ENCODE measurements at places on chromosomes 16 and 17. TPM values are rescaled to one million over a fixed set of nuclear protein-coding genes. Genes with fewer than 3 reads are reported as not detected.

DNA sequence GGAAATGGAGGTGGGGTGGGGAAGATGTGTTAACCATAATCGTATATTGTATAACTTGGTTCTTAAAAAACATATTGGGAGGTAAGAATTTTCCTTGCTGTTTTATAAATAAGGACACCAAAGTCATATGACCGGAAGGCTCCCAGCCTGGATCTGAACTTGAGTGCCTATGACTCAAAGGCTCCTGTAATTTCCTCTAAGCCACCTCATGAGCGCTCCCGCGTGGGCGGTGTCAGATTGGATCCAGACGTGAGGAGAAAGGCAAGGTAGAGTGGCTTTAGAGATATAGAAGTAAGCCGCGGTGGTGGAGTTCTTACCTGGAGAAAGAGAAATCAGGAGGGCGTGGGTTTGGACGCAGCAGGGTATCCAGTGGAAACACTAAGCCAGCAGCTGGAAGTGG lies 196.2 kb upstream of the NLRP1 start:
- DNase-seq, result no peak

- no peak for DNase-seq
Observed at GRCh38 chr16:30557707-30557956, 542 bp downstream of the ZNF764 start.

DNA sequence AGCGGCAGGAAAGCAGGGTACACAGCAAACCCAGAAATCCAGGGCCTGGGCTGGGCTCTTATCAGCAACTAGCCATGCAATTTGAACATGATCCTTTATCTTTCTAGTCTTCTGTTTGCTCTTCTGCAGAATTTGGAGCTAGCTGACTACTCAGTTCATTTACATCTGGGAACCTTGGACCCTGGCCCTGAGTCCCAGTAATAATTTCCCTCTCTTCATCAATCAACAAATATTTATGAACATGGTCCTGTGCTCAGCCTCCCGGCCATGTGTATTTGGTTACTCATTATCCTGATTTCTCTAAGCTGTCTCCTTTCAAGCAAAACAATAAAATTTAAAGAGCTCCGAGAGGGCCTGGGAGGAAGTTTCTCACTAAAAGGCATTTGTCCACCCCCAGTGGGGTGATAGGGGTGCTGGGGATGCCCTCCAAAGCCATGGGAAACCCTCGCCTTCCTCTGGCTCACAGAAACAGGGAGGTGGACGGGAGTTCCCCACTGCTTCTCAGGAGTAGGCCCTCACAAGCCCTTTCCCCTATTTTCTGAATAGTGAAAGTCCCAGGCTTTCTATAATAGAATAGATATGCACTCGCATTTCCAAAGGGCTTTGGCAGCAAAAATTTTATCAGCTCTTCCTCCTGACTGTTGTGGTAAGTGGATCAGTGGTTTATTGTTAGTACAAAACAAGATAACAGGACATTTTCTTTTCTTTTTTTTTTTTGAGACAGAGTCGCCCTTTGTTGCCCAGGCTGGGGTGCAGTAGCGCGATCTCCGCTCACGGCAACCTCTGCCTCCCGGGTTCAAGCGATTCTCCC lies 6.9 kb upstream of the WDR59 start:
- no peak for DNase-seq

- DNase-seq, result no peak
Observed at GRCh38 chr16:80693553-80693952, 110.8 kb downstream of the CDYL2 start.

DNA sequence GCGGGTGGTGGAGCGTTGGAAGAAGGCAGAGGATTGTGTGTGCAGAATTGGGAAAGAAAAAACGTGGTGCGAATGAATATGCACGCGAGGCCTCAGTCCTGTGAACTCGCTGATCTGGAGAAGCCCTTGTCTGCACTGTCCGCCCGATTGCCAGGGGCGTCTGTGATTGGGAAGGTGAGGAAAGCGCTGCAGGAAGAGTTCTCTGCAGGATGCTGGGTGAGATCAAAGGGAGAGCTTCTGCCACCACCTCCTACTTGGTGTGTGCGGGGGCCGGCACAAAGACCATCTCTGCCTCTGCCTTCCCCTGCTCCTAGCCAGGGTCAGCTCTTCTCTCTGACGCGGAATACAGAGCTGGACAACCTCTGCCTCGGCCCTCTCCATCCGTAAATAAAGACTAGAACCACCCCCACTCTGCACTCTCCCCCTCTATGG lies 841 bp upstream of the RAB5C start:
- no peak for DNase-seq

- no peak for DNase-seq
Observed at GRCh38 chr16:85015481-85016187, 4.3 kb upstream of the ZDHHC7 start.

DNA sequence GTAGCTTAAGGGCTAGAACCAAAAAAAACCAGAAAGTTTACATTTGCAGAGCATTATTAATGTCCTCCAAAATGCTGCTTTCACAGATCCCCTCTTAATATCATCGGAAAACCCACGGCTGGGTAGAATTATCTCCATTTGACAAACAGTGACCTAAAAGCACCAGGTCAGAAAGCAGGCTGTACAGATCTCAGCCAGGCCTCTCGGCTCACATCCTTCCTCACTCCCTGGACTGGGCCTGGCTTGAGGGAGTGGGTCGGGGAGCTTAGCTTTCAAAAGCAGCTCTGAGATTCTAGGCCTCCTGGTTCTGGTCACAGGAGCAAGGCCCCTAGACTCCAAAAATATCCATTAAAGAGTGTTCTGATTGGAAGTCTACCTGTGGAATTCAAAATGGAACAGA lies 9.1 kb upstream of the SLC12A3 start:
- DNase-seq, result no peak

GRCh38 chr17:222172-222571 lies 40.7 kb upstream of the DOC2B start:
- peak; percentile 73 for DNase-seq

- no peak for DNase-seq
Observed at GRCh38 chr16:26988186-26988585, 78.5 kb upstream of the C16orf82 start.

GRCh38 chr16:84086341-84086740 lies 30.4 kb downstream of the MBTPS1 start:
- DNase-seq, result peak; percentile 81

- peak; percentile 93 for DNase-seq
Observed at GRCh38 chr17:57911834-57912673, 43.2 kb downstream of the CUEDC1 start.

GRCh38 chr17:38663125-38663751 lies 11.5 kb downstream of the EPOP start:
- DNase-seq, result no peak

- peak; percentile 93 for DNase-seq
Observed at GRCh38 chr16:67862623-67863583, 9.9 kb upstream of the EDC4 start.

- DNase-seq, result no peak
Observed at GRCh38 chr17:82008941-82009405, 13.7 kb downstream of the CENPX start.

- DNase-seq, result no peak
Observed at GRCh38 chr16:57783883-57784282, 18.4 kb downstream of the KIFC3 start.

DNA sequence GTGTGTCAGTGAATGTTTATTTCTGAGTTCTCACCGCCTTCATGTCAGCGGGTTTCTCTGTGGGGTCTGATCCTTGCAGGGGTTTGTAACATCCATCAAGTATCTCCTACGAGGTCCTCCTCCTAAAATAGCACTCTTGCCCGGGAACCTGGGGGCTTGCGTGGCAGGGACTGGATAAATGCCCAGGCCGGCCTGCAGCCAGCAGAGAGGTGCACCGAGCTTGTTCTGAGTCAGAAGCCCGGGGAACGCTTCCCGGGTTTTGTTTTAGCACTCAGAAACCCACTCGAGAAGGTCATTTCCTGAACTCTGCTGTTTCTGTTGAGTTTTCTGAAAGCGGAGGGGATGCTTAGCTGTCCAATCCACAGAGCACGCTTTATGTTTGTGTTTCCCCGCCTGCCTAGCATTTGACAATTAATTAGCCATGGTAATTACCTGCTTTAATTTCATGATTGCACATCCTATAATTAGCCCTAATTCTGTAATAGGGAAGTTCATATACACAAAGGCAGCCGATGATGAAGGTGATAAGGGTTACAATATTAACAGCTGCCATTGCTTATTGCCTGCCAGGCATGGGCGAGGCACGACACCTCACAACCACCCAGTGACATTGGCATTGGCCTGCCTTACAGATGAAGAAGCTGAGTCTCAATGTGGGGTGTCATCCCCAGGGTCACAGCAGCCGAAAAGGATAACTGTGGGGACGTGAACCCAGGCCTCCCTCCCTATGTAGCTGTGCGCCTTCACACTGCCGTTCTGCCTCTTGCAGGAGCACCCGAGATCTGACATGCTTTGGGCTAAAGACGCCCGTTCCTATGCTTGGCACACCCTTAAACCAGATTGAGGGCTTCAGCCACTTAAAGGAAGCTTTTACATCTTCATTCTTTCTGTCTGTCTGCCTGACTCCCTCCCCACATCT lies 333.1 kb downstream of the CPPED1 start:
- DNase-seq, result peak; percentile 79

DNA sequence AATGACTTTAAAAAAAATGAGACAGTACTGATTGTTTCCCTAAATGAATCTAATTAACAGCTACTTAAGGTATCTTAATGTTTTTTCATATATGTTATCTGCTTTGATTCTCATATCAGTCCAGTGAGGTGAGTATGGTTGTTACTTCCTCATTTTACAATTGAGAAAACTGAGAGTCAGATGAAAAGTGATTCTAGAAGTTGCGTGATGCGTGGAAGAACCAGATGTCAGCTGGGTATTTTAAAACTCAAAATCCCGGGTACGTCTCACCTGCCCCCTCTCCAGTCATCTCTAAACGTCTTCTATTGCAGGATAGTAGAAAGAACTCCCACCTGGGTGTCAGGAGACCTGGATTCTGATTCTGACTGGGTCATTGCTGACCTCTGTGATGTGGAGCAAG lies 89.2 kb downstream of the MAP2K6 start:
- no peak for DNase-seq

- DNase-seq, result no peak
Observed at GRCh38 chr16:14606102-14606501, 24.0 kb downstream of the PARN start.

GRCh38 chr16:19760356-19761060 lies 42.4 kb downstream of the IQCK start:
- no peak for DNase-seq

DNA sequence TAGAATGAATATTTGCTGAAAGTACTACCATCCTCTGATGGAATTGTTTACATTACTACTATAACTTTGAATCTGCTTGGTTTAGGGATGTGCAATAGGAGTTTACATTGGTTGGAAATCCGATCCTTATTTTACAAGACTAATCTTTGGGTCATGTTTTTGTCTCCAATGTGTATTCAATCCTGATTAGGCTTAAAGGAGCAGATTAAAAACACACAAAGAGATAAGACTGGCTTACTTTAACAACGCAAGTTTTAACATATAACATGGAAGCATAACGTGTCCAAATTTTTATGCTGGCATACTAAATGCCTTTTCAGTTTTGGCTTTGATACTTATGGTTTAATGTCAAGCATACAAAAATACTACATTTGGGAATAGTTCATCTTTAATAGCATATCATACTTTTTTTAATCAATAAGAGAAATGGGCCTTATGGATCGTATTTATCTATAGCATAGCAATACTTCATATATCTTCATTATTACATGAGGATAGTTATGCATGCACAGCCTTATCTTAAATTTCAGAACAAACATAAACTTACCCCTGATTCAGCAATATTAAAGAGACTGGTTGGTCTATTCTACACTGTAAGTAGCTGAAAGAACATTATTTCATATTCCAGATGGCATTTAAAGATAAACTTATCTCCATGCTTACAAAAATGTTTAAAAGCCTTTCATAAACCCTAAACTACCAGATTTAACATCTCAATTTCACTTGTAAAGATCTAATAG lies 69.9 kb upstream of the NACA2 start:
- no peak for DNase-seq

- no peak for DNase-seq
Observed at GRCh38 chr16:70476272-70477020, 22.1 kb downstream of the FCSK start.

- no peak for DNase-seq
Observed at GRCh38 chr17:56679777-56680422, 86.4 kb downstream of the NOG start.

DNA sequence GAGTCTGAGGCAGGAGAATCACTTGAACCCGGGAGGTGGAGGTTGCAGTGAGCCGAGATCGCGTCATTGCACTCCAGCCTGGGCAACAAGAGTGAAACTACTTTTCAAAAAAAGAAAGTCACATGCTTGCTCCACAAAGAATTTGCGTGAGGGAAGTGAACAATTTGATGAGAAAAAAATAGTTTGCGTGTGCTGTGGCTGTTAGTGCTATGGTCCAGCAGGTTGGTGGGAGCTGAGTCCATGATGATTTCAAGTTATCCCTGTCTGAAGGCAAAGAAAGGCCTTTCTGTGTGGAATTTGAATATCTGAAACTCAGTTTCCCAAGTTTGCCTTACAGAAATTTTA lies 21.0 kb downstream of the PRCD start:
- no peak for DNase-seq

GRCh38 chr16:58435779-58436178 lies 43.5 kb downstream of the GINS3 start:
- DNase-seq, result no peak

GRCh38 chr16:84585886-84586285 lies 32.0 kb downstream of the COTL1 start:
- DNase-seq, result no peak

DNA sequence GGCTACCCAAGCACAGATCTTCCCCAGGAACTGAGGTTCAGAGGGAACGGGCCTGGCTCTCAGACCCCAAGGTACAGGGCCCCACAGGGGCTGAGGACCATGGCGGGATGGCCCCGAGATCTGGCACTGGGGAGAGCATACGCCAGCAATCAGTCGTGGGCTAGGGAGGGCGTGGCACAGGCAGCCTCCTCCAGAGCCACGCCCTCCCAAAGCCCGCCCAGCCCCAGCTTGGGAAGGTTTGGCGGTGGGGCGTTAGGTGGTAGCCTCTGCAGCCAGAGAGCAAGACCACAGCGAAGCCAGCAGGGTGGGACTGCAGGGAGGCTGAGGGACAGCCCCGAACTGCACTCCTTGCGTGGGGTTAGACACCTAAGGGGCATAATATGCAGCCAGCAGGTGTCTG lies 11.6 kb downstream of the WNT9B start:
- no peak for DNase-seq

MT1H gene
- total RNA-seq, result not detected

TAC4 gene
- 1.7 TPM for total RNA-seq

KIF18B gene
- total RNA-seq, result 0.13 TPM

IL17C gene
- total RNA-seq, result not detected

MPG gene
- 33.6 TPM for total RNA-seq

TBC1D3I gene
- 0.38 TPM for total RNA-seq

YPEL2 gene
- 59.4 TPM for total RNA-seq

TTYH2 gene
- 17.9 TPM for total RNA-seq

TEX19 gene
- not detected for total RNA-seq

Measured in cardiac septum (tissue), 1 donor.